ENCODE measurements at places on chromosomes 7 and 10.

- no peak for DNase-seq
These were observed 10.6 kb upstream of the UPP1 start for GRCh38 chr7:48078470-48078869.

- DNase-seq = no peak
These were observed 30.6 kb downstream of the ANK3 start for GRCh38 chr10:60359066-60359465.

- peak; percentile 56 for DNase-seq
These were observed 15.7 kb downstream of the RBM33 start for GRCh38 chr7:155660059-155660757.

DNA sequence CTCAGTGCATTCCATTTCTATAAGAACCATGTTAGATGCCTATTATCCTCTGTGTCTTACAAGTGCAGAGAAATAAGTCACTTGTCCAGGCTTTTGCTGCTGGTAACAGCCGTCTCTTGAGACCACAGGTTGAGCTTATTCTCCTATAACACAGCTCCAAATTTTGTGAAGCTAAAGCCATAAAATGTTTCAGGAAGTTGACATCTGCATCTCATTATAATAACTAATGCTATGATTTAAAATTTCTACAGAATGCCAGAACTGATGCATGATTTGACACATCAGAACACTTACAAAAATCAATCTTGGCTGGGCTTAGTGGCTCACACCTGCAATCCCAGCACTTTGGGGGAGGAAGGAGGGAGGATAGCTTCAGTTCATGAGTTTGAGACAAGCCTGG, 986.9 kb downstream of the TYW1 start:
- DNase-seq = no peak

- peak; percentile 85 for DNase-seq
These were observed 37.8 kb upstream of the PSAP start for GRCh38 chr10:71888623-71889387.

- no peak for DNase-seq
These were observed 76.1 kb downstream of the DGKB start for GRCh38 chr7:14826426-14826825.

DNA sequence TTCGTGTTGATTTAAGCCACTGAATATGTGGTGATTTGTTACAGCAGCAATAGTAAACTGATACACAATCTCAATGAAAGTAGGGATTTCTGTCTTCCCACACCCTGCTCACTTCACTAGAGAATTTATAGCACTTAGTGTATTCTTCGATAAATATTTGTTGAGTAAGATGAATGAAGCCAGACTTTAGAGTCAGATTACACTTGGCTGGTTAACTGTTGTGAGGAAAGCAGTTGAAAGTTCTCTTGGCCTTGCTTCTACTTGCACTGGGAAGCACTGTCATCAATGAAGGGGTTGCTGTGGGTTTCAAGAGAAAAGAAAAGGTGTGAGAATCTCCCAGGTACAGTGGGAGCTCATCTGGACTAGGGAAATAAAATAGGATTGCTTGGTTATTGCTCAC, 82.1 kb upstream of the IGFBP3 start:
- no peak for DNase-seq
